ENCODE measurements at places on chromosomes 7 and 10.
A peak's percentile ranks its signal among the peaks of the same experiment; 100 is the strongest.

GRCh38 chr7:55570218-55570873 lies 2.0 kb downstream of the VOPP1 start:
- no peak for DNase-seq

DNA sequence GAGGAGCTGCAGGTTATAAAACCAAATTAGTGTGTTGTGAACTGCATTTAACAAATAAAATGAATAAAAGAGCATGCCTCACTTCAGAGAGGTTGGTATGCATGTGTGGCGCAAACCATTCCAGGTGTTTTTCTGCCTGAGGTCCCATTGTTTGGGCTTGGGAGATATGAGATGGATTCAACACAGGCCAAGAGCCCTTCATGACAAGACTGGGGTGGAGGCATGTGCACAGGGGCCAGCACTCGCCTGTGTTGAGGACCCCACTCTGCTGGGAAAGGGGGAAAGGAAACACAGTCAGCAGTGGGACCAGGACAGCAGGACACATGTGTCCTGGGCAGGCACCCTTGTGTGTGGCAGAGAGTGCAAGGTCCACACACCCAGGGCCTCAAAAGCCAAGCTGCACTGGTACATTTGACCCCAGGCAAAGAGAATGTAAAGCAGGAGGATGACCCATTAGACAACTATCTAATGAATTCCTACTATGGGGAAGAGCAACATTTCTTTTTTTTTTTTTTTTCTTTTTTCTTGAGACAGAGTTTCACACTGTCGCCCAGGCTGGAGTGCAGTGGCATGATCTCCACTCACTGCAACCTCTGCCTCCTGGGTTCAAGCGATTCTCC lies 9.2 kb upstream of the SLC18A3 start:
- no peak for DNase-seq

DNA sequence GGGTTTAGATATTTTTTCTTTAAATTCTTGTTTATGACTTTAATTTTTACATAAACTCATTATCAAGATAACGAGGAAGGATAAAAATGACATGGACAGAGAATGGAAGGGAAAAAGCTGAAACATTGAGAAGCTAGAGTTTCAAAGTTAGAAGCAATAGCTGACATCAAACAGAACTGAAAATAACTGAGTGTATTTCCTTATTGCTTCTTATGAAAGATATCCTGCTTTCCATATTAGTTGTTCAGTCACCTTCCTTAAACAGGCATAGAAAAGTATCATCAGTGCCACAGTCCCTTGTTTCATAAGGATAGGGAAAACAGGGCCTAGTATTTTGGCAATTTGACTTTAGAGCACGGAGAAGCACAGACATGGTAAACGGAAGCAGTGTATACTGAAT lies 460.5 kb upstream of the GHITM start:
- no peak for DNase-seq

- DNase-seq, result peak; percentile 26
Observed at GRCh38 chr10:82468453-82468852, 593.5 kb downstream of the NRG3 start.

Data from cardiac muscle cell (in vitro differentiated cells and primary cell).